ENCODE measurements at places on chromosomes 2 and 18.

DNA sequence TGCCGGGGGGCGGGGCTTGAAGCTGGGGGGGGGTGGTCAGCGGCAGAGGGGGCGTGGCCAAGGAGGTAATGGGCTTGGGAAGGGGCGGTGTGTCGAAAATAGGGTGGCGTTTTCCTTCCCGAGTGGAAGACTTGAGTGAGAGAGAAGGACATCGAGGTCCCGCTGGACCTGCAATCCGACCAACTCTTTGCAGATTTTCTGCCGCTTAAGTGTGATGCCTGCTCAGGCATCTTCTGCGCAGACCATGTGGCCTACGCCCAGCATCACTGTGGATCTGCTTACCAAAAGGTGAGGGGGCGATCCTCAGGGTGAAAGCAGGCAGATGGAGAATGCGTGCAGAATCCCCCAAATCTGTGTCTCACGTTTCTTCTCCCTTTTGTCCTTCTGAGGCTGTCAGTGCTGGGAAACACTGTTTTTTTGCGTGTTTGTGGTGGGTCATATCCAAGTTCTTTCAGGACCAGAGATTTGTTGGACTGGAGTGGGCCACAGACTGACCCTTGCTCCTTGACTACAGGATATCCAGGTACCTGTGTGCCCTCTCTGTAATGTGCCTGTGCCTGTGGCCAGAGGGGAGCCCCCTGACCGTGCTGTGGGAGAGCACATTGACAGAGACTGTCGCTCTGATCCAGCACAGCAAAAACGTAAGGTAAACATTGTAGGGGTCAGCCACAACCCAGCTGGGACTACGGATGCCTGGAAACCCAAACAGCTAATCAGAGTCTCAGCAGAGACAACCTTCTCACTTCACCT, 727 bp downstream of the ZFAND2B start:
- DNase-seq: no peak

DNA sequence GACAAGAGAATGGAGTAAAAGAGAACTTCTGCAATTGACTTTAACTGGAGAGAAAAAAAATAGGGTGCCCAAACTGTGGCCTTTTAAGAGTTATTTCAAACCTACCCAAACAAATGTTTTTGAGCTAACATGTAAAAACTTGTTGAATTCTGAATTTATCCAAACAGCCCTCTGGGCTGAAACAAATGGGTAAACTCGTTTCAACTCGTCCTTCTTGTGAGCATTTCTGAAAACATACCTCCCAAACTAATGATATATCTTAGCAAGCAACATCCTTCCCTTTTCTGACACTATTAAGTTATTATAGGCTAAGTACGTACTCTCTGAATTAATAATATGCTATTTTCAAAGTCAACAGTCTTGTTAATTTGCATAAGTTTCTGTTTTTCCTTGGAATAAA, 793.0 kb upstream of the ACVR2A start:
- DNase-seq: no peak

- no peak for DNase-seq
Observed at GRCh38 chr18:23512641-23513040, 9.3 kb downstream of the RMC1 start.

DNA sequence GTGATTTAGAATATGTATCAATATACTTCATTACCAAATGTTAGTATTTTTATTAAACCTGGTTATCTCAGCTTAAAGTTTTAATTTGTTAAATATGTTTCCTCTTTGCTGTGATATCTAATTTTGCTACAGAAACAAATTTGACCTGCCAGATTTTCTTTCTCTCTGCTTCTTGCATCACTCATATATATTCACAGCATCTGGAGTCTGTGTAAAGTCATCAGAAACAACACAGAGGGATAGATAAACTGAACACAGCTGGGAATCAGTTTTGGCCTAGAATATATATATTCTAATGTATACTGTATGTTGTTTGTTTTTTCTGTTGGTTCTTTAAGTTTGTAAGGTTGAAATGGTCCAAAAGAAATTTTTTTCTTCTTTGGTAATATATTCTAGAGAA, 8.5 kb downstream of the PSMD14 start:
- no peak for DNase-seq

DNA sequence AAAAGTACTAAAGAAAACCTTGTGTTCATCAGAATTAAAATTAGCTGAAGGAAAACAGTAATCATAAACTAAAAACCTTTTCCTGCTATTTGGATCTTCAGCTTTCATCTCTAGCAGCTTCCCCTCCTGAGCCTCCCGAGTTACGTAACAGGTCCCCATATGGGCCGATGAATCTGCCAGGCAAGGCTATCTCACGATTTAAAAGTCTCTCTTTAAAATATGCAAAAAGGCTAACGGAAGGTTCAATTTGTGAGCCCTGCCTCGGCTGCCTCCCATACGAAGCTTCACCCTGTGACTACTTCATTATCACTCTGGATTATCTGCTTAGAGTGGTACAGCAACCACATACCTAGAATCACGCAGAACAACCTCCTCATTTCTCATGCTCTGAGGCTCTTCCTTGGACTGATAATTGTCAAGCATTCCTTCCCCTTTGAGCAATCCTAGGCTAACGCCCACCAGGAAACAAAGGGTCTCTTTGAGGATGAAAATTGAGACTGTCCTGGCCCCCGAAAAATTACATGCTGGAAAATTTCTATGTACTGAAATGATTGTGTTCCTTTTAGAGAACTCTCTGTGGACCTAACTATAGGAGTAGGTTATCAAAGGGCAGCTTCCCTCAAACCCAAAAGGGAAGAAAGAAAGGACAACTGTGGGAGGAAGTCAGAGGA, 147.4 kb downstream of the ZEB2 start:
- no peak for DNase-seq

DNA sequence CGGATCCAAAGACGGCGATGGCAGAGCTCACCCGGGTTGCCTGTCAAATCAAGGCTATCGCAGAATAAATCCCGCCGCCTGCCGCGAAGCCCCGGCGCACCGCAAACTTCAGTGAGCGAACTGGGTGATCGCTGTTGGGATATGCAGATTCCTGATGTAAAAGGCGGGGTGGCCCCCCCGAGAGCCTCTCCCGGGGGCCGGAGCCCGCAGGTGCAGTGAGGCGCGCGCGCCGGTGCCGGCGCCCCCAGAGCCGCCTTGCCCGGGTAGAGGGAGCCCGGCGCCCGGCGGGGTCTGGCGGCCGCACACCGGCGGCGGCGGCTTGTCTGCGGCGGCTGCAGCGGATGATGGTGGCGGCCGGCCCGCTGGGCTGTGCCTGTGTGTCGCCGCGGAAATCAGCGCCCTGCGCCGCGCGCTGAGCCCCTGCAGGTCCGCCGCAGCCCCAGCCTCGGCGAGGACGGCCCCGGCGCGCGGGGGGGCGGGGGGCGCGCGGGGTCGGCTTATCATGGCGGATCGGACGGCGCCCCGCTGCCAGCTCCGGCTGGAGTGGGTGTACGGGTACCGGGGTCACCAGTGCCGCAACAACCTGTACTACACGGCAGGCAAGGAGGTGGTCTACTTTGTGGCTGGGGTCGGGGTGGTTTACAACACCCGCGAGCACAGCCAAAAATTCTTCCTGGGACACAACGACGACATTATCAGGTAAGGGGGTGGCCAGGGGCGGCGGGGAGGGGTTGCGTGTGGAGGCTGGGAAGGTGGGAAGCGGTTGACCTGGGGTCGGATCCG, 1.3 kb downstream of the EML6 start:
- DNase-seq: peak; percentile 66

DNA sequence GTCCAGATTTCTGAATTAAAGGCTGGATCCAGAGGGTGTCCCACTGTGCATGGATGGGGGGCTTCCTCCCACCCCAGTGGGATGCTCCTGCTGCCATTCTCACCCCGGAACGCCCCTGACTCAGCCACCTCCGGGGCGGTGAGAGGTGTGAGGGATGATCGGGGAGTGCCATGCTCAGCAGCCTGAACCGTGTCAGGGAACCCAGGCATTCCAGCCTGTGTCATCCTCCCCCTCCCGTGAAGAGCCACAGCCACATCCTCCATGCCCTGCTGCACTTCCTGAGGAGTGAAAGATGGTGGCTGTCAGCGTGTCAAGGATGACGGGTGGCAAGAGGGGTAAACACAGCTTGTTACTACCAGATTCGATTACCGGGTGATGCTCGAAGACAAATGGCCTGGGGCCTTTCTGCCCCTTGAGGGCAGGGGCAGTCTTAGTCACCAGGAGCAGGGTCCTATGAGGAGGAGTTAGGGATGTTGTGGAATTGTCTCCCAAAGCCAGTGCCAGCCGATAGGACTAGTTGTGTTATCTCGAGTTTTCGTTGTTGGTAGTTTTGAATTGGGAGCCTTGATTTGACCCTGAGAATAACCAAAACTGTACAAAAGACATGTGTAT, 80.8 kb downstream of the TCF7L1 start:
- no peak for DNase-seq

- no peak for DNase-seq
Observed at GRCh38 chr2:201130524-201131186, 14.7 kb downstream of the CFLAR start.

GRCh38 chr2:68766376-68766845, 31.8 kb downstream of the ARHGAP25 start:
- no peak for DNase-seq

DNA sequence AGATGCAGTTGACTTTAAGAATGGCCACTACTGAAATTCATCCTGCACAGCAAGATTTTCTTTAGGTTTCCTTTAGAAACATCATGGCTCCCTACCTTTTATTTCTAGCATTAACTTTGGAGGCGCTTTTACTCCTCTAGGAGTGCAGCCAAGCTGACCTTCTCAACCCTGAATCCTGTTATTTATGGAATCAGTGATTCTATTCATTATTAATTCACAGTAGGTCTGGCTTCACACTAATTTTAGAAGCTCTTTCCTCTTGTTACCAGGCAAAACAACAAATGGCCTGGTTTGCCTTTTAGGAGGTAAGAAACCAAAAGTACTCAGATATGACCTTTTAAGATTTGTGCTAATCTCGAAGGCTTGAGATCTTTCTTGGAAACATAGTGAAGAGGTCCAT, 93.0 kb upstream of the PELI1 start:
- DNase-seq: no peak

- no peak for DNase-seq
Observed at GRCh38 chr2:27897717-27898116, 7.2 kb downstream of the BABAM2 start.

DNA sequence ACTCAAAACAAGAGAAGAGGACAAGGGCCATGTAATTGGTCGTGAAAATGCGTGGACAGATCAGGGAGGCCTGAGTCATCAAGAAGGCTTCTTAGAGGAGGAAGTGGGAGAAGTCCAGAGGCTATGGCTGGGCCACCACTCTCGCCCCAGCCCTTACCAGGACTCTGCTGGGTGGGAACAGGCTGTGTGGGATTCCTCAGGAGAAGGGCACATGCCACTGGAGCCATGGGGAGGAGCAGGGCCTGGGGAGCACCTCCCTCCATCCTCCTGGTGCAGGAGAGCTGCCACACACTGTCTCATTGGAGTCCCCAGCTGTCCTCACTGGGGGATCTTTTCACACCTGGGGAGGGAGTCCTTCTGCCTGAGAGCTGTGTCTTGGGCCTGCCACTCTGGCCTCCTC, 9.4 kb upstream of the RALB start:
- DNase-seq: no peak

DNA sequence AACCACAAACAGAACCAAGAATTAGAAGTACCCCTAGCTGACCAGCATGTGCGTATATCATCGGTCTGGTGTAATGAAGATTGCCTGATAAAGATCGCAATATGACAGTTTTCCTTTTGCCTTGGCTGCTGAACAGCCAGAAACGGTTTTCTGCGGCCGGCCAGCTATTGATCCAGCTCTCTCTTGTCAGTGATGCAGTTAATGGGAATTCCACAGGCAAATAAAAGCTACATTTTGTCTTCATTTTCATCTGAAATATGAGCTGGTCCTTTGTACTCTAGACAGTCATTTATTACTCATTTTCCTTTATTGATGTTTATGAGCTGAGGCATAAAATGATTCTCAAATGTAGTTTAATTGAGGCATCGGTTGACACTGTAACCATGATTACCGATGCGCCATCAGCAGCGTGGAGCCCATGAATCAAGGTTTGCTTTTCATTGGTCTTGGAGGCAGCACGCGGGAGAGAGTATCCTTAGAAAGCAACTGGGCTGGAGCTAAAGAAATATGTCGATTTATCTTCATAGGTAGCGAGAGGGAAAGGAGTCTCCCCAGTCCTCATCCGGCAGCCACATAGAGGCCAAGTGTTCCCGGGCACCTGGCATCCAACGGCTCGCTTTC, 535.2 kb downstream of the GALR1 start:
- no peak for DNase-seq

GRCh38 chr2:54471221-54471711, 15.1 kb downstream of the SPTBN1 start:
- no peak for DNase-seq

GRCh38 chr2:101790416-101790815, 92.9 kb downstream of the MAP4K4 start:
- no peak for DNase-seq

DNA sequence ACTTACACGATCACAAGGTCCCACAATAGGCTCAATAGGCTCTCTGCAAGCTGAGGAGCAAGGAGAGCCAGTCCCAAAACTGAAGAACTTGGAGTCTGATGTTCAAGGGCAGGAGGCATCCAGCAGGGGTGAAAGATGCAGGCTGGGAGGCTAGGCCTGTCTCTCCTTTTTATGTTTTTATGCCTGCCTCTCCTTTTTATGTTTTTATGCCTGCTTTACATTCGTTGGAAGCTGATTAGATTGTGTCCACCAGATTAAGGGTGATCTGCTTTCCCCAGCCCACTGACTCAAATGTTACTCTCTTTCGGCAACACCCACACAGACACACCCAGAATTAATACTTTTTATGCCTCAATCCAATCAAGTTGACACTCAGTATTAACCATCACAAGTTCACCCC, 9.9 kb upstream of the GYPC start:
- DNase-seq: no peak

DNA sequence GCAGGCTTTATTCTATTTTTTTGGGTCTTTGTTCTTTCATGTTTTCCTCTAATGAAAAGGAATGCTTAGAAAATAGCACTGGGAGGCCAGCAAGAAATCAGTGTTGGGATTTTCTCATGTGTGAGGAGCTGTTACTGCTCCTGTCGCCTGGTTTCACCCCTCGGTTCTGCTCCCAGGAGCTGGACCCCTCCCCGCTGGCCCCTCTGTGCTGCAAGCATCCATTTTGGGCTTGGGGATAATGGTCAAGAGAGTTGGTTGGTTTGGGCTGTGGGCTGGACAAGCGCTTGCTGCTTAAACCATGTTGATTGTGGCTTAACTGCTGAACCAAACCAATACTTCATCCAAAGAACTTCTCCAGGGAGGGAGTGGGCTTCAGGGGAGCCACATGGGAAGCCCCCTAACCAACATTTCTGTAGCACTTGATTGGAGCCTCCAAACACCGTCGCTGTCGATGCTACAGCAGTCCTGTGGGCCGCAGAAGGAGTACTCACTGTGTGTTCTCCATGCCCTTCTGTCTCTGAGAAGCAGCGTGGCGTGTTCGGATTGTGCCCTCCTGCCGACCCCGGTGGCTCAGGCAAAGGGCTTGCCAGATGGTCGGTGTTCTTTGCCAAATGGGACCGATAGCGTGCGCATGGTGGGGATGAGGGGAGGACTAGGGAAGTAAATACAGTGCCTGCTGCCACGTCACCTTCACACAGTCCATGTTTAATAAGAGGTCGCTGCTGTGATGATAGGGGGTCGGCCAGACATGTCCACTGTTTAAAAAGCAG, 40.0 kb downstream of the AGAP1 start:
- DNase-seq: no peak

GRCh38 chr2:241895712-241896641, 26.4 kb downstream of the RTP5 start:
- DNase-seq: no peak

- no peak for DNase-seq
Observed at GRCh38 chr18:60277855-60278480, 94.6 kb downstream of the MC4R start.
